ENCODE measurements at places on chromosomes 4 and X. TPM values are rescaled to one million over a fixed set of nuclear protein-coding genes. Genes with fewer than 3 reads are reported as not detected.

Gene NWD2
- 2.2 TPM for total RNA-seq

DNA sequence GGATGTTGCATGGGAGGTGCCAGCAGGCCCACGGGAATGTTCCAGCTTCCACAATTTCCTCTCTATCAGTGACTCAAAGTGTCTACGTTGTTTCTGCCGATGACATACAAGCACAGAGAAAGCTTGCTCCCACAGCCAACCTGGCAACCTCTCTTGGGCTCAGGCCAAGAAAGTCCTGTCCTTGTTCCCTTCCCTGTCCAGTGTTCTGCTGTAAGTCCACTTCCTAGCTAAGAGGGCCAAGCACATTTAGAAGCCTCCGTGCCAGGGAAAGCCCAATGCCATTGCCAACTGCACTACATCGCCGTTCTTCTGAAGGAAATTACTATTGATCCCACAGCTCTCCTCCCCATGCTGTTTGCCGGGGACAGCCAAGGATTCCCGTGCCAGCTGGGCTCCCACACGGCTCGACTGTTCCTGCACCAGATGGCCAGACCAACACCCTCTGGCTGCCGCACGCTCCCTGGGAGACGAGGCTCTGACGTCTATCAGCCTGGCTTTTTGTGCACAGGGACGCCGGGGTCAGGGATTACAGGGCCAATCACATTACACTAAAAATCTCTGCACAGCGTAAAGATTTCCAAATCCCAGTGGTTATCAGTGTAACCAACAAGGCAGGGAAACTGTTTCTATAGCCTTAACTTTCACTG is 284.0 kb downstream of the BCOR start:
- no peaks in the 10 kb centered on the region for H3K36me3 ChIP-seq
- H3K27ac ChIP-seq, result peak overlapping the region; percentile 18
- no peaks in the 10 kb centered on the region for H3K4me1 ChIP-seq
- peak; percentile 67 for DNase-seq
- no peaks in the 10 kb centered on the region for H3K27me3 ChIP-seq

GRCh38 chrX:116317409-116317808 is 119.0 kb upstream of the SLC6A14 start:
- no peak overlapping the region for H3K4me3 ChIP-seq
- H3K4me1 ChIP-seq, result no peaks in the 10 kb centered on the region
- DNase-seq, result peak; percentile 32
- no peak overlapping the region for H3K27ac ChIP-seq
- peaks cover 4% of the 10 kb centered on the region for H3K27me3 ChIP-seq
- H3K36me3 ChIP-seq, result no peaks in the 10 kb centered on the region

Gene COX7B2
- not detected for total RNA-seq

Gene RBMXL3
- not detected for total RNA-seq

Gene SHOX
- 0.33 TPM for total RNA-seq

- H3K4me1 ChIP-seq, result no peaks in the 10 kb centered on the region
- no peaks in the 10 kb centered on the region for H3K27me3 ChIP-seq
- H3K36me3 ChIP-seq, result no peaks in the 10 kb centered on the region
- no peak overlapping the region for H3K4me3 ChIP-seq
- no peak overlapping the region for H3K27ac ChIP-seq
Observed at GRCh38 chr4:84070289-84070688, 428.8 kb downstream of the NKX6-1 start.

DNA sequence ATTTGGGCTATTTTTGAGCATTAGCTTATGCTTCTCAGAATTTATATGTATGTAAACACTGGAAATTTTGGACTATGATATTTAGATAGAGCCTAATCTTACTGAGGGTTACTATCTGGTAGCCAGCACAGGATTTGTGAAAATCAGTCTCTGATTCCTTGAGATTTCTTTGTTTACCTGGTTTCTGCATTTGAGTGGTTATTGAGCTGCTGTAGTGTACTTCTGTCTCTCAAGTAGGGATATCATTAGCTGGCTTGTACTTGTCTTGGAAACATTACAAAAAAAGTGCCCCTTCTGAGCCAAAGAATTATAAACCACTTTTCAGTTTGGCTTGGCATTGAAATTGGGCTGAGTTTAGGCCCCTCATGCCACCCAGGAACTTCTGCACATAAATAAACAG is 49.7 kb downstream of the TLL1 start:
- H3K4me3 ChIP-seq, result no peak overlapping the region
- H3K36me3 ChIP-seq, result no peaks in the 10 kb centered on the region
- no peaks in the 10 kb centered on the region for H3K4me1 ChIP-seq
- no peak for DNase-seq

Gene SPANXA2
- not detected for total RNA-seq

- no peaks in the 10 kb centered on the region for H3K27me3 ChIP-seq
- H3K4me1 ChIP-seq, result no peaks in the 10 kb centered on the region
- no peak for DNase-seq
- no peak overlapping the region for H3K27ac ChIP-seq
- H3K36me3 ChIP-seq, result no peaks in the 10 kb centered on the region
Observed at GRCh38 chrX:145178268-145178667, 69.0 kb upstream of the SPANXN1 start.

Gene GAGE1
- not detected for total RNA-seq

DNA sequence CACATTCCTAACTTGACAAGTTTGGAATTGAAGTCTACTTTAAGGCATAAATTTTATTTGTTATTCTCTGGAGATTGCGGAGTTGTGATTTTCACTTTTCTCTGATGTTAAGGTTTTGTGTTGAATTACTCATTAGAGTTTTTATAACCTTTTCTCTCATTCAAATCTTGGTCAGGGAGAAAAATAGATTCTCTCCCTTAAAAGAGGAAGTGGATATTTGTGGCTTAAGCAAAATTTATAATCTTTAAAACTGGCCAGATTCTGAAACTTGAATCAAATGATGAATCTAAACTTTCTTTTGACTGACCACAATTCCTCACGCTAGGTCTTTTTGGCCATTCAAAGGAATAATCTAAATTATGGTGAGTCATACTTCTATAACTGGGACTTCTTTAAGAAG is 361.4 kb downstream of the TEX13C start:
- no peaks in the 10 kb centered on the region for H3K4me1 ChIP-seq
- DNase-seq, result no peak
- no peak overlapping the region for H3K4me3 ChIP-seq
- no peak overlapping the region for H3K27ac ChIP-seq
- no peaks in the 10 kb centered on the region for H3K36me3 ChIP-seq

GRCh38 chr4:47278631-47279030 is 184.9 kb downstream of the COMMD8 start:
- no peaks in the 10 kb centered on the region for H3K36me3 ChIP-seq
- no peak overlapping the region for H3K4me3 ChIP-seq
- no peaks in the 10 kb centered on the region for H3K4me1 ChIP-seq

Gene MSX1
- 8.5 TPM for total RNA-seq

GRCh38 chr4:78568640-78569305 is 17.2 kb downstream of the ANXA3 start:
- no peak overlapping the region for H3K4me3 ChIP-seq
- no peaks in the 10 kb centered on the region for H3K4me1 ChIP-seq
- peak overlapping the region; percentile 79 for H3K27ac ChIP-seq
- DNase-seq, result no peak

- H3K27ac ChIP-seq, result no peak overlapping the region
- no peaks in the 10 kb centered on the region for H3K36me3 ChIP-seq
- H3K4me1 ChIP-seq, result no peaks in the 10 kb centered on the region
- no peaks in the 10 kb centered on the region for H3K27me3 ChIP-seq
- DNase-seq, result no peak
- H3K4me3 ChIP-seq, result no peak overlapping the region
Observed at GRCh38 chrX:96425200-96425599, 259.4 kb upstream of the DIAPH2 start.

- H3K27ac ChIP-seq, result no peak overlapping the region
- no peak for DNase-seq
- no peaks in the 10 kb centered on the region for H3K36me3 ChIP-seq
- H3K4me1 ChIP-seq, result no peaks in the 10 kb centered on the region
- H3K27me3 ChIP-seq, result no peaks in the 10 kb centered on the region
Observed at GRCh38 chrX:18676050-18676449, 4.1 kb upstream of the RS1 start.

Gene ADGRL3
- 4.2 TPM for total RNA-seq

DNA sequence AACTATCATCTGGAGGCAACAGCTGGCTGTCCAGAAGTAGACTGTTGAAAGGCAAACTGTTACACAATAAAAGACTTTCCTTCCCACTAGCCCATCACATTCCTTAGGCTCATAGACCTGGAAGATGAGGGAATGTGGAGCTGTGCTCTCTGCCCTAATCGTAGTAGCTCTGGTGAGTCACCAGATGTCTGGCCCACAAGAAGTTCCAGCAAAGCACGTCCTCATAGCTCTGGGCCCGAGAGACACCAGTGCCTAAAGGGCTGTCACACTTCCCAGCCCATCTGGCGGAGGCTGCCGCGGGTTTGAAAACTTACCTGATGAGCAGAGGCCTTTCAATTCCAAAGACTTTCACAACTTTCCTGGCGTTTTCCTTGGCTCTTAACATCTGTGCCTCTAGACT is 81.7 kb upstream of the STOX2 start:
- no peak overlapping the region for H3K27ac ChIP-seq
- H3K4me3 ChIP-seq, result no peak overlapping the region
- no peaks in the 10 kb centered on the region for H3K4me1 ChIP-seq
- H3K36me3 ChIP-seq, result no peaks in the 10 kb centered on the region
- DNase-seq, result no peak
- H3K27me3 ChIP-seq, result no peaks in the 10 kb centered on the region

- no peaks in the 10 kb centered on the region for H3K36me3 ChIP-seq
- no peaks in the 10 kb centered on the region for H3K4me1 ChIP-seq
- H3K4me3 ChIP-seq, result no peak overlapping the region
- H3K27ac ChIP-seq, result no peak overlapping the region
- no peak for DNase-seq
Observed at GRCh38 chrX:41482154-41482850, 35.2 kb downstream of the NYX start.

DNA sequence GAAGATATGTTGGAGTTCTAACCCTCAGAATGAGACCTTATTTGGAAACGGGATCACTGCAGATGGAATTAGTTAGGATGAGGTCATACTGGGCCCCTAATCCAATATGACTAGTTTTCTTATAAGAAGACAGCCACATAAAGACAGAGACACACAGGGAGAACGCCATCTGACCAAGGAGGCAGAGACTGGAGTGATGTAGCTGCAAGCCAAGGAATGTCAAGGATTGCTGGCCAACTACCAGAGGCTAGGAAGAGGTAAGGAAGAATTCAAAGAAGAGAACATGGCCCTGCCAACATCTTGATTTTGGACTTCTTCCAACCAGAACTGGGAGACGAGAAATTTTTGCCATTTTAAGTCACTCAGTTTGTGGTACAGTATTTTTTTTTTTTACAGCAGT is 152.8 kb upstream of the DIPK2B start:
- H3K4me1 ChIP-seq, result no peaks in the 10 kb centered on the region
- H3K36me3 ChIP-seq, result no peaks in the 10 kb centered on the region
- DNase-seq, result no peak
- H3K4me3 ChIP-seq, result no peak overlapping the region
- peaks cover 7% of the 10 kb centered on the region for H3K27me3 ChIP-seq
- H3K27ac ChIP-seq, result no peak overlapping the region

- no peaks in the 10 kb centered on the region for H3K36me3 ChIP-seq
- no peaks in the 10 kb centered on the region for H3K27me3 ChIP-seq
- no peaks in the 10 kb centered on the region for H3K4me1 ChIP-seq
- no peak for DNase-seq
Observed at GRCh38 chr4:172980219-172980618, 188.4 kb upstream of the GALNT7 start.

Gene MAGEC2
- not detected for total RNA-seq

DNA sequence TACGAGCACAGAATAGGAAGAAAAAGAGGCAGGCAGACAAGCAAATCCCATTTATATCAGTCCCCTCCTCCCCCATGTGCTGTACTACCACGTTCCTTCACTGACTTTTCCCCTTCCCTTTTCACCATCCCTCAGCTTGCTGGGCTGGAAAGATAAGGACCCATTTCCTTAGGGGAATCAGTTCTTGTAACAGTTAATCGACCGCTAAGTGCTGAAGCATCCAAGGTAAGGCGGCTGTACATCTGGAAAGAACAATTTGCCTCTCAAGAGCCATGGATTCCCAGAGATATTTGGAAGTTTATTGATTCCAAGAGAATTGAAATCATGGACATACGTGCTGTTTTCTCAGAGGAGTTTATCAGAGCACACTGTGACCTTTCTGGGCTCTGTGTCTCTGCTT is 1688.0 kb downstream of the STIM2 start:
- DNase-seq, result no peak
- no peaks in the 10 kb centered on the region for H3K36me3 ChIP-seq
- no peak overlapping the region for H3K27ac ChIP-seq
- H3K4me3 ChIP-seq, result no peak overlapping the region
- no peaks in the 10 kb centered on the region for H3K27me3 ChIP-seq

- H3K27me3 ChIP-seq, result no peaks in the 10 kb centered on the region
- no peaks in the 10 kb centered on the region for H3K4me1 ChIP-seq
- H3K4me3 ChIP-seq, result no peak overlapping the region
- H3K27ac ChIP-seq, result no peak overlapping the region
- no peak for DNase-seq
Observed at GRCh38 chrX:71652405-71652804, 14.9 kb upstream of the LOC101059915 start.

Gene PRDM8
- total RNA-seq, result 1.2 TPM

- H3K27ac ChIP-seq, result no peak overlapping the region
- H3K27me3 ChIP-seq, result no peaks in the 10 kb centered on the region
- no peaks in the 10 kb centered on the region for H3K36me3 ChIP-seq
- H3K4me1 ChIP-seq, result no peaks in the 10 kb centered on the region
- DNase-seq, result no peak
Observed at GRCh38 chr4:79298027-79298426, 27.8 kb downstream of the NAA11 start.

Gene DCX
- 0.33 TPM for total RNA-seq

- DNase-seq, result no peak
- H3K36me3 ChIP-seq, result no peaks in the 10 kb centered on the region
- H3K27ac ChIP-seq, result no peak overlapping the region
- H3K4me1 ChIP-seq, result no peaks in the 10 kb centered on the region
- H3K27me3 ChIP-seq, result no peaks in the 10 kb centered on the region
Observed at GRCh38 chr4:188300385-188300784, 161.1 kb downstream of the TRIML1 start.

- H3K27ac ChIP-seq, result no peak overlapping the region
- no peaks in the 10 kb centered on the region for H3K4me1 ChIP-seq
- DNase-seq, result no peak
- no peaks in the 10 kb centered on the region for H3K36me3 ChIP-seq
- no peaks in the 10 kb centered on the region for H3K27me3 ChIP-seq
Observed at GRCh38 chr4:102667001-102667400, 93.8 kb downstream of the MANBA start.

Gene GYG2
- 23.1 TPM for total RNA-seq

GRCh38 chrX:97389761-97390192 is 506.1 kb downstream of the RPA4 start:
- H3K4me3 ChIP-seq, result no peak overlapping the region
- no peak overlapping the region for H3K27ac ChIP-seq
- H3K36me3 ChIP-seq, result no peaks in the 10 kb centered on the region
- H3K4me1 ChIP-seq, result no peaks in the 10 kb centered on the region

Gene TACR3
- total RNA-seq, result not detected

- no peak overlapping the region for H3K4me3 ChIP-seq
- no peaks in the 10 kb centered on the region for H3K4me1 ChIP-seq
- H3K36me3 ChIP-seq, result no peaks in the 10 kb centered on the region
- DNase-seq, result no peak
- no peak overlapping the region for H3K27ac ChIP-seq
Observed at GRCh38 chr4:185741795-185742194, 70.2 kb downstream of the SORBS2 start.

GRCh38 chr4:176340871-176341685 is 21.3 kb downstream of the SPCS3 start:
- no peak overlapping the region for H3K27ac ChIP-seq
- no peaks in the 10 kb centered on the region for H3K4me1 ChIP-seq
- H3K36me3 ChIP-seq, result no peaks in the 10 kb centered on the region

GRCh38 chrX:39504227-39504626 is 593.5 kb downstream of the BCOR start:
- H3K27me3 ChIP-seq, result peaks cover 46% of the 10 kb centered on the region
- no peaks in the 10 kb centered on the region for H3K36me3 ChIP-seq
- H3K4me3 ChIP-seq, result no peak overlapping the region
